T-helper 1 cell (primary cell): ENCODE measurements at places on chromosomes 1 and 21.

DNA sequence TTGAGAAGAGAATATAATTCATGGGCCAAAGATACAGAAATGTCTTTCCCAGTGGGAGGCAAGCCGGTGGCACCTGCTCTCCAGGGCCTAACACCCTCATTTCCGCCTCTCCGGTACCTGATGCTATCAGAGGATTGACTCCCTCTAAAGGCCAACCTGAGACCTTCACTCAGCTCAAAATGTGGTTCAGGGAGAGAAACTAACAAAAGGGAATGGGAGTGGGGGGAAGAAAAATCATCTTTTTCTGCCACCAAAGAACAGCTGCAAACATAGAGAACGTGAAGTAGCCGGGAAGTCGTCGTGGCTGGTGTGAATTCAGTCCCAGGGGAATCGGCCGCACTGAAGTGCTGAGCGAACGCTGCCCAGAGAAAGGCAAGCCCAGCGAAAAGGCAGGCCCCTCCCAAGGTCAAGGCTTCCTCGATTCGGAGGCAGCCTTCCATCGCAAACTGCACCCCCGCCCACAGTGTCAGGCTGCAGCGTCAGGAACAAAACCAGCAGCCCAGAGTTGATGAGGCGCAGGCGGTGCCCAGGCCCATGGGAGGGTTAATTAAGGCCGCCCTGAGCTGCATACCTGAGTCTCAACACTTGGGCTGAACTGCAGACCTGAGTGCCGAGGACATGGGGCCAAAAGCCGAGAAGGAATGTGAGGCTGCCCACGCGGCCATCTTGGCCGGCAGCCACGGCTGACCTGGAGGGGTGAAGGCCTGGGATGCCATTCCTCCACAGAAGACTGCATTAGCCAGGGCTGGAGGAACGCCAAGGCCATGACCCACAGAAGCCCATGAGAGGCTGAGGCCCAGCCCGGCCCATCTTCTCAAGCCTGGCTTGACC lies 160.2 kb downstream of the PSMG1 start:
- no peak for DNase-seq

DNA sequence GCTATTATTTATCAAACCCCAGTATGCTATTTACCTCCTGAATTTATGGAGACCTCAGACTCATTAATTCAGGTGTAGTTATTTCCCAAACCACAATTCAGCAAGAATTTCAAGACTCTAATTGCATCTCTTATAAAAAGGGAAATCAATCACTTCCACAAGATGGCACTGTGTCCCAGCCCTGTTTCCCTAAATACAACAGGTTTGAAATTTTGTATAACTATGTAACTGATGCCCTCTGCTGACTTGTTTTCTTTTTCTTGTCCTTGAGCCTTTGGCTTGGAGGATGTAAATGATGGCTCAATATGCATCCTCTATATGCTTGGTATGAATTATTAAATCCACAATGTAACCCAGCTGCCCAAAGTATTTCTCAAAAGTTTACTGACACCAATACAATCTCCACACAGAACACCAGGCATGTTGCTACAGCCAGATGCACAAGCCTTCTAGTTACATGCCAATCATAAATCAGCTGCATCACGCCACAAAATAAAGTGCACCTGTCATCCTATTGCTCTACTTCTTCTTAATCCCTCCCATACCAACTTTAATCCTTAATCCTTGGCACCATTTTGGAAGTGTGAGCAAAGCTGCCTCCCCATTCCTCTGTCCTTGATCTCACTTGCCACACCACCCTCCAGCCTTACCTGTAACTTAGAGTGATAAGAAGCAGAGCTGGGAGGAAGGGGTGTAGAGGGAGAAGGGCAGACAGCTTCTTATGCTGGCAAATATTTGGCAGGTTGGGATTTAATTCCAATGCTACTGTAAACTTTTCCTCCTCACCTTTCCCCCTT lies 9.0 kb downstream of the C1orf105 start:
- DNase-seq = no peak

- no peak for DNase-seq
Measured at GRCh38 chr1:42765832-42766740, 742 bp downstream of the P3H1 start.

DNA sequence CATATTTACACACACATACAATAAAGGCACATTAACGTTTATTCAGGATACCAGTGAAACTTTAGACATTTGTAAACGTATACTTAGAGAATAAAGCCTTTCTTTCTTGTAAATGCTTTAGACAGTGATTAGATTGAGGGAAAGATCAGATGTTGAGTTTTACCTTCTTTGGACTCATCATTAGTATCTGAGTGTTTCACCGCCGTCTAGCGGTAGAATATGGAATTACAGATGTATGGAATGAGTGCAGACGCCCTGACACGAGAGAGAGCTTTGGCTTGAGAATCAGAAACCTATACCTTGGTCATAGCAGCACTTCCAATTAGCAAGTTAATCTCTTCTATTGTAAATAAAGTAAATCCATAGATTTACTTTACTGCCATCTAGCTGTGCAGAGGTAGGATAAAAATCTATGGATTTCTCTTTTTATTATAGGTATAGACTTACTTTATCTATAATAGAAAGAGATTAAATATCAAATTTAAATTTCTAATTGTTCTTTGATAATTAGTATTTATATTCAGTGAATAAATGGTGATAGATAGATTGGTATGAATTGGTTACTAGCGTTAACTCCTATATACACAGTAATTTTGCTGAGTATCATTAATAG lies 12.6 kb downstream of the FLG2 start:
- DNase-seq = peak; percentile 12

GRCh38 chr1:79322511-79323027 lies 316.0 kb upstream of the ADGRL4 start:
- no peak for DNase-seq
